ENCODE measurements at places on chromosomes 7 and 10.
A peak's percentile ranks its signal among the peaks of the same experiment; 100 is the strongest.

DNA sequence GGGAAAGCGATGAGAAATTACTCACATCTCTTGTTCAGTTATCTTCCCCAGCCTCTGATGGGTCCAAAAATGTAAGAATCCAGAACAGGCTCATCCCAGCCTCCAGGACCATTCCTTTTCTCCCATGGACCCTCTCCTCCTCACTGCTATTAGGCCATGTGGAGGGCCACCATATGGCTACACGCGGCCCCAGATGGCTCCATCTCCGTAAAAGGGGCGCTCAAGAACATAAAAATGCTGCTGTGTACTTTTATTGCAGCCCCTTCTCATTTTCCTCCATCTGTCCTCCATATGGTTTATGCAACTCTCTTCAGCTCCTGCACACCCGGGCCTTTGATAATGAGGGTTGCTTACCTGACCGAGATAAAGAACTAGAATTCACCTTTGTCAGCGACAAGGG is 166.2 kb downstream of the RAPGEF5 start:
- DNase-seq = no peak

GRCh38 chr10:6102128-6102527 is 13.3 kb downstream of the RBM17 start:
- no peak for DNase-seq

DNA sequence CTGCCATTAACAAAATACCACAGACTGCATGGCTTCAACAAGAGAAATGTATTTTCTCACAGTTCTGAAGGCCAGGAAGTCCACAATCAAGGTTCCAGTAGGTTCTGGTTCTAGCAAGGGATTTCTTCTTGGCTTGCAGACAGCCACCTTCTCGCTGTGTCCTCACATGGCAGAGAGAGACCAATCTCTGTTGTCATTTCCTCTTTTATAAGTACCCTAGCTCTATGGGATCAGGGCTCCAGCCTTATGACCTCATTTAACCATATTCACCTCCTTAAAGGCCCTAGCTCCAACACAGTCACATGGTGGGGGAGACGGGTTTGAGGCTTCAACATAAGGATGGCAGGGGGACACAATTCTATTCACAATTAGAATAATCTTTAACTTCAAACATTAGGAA is 23.6 kb downstream of the ABI1 start:
- DNase-seq = no peak

DNA sequence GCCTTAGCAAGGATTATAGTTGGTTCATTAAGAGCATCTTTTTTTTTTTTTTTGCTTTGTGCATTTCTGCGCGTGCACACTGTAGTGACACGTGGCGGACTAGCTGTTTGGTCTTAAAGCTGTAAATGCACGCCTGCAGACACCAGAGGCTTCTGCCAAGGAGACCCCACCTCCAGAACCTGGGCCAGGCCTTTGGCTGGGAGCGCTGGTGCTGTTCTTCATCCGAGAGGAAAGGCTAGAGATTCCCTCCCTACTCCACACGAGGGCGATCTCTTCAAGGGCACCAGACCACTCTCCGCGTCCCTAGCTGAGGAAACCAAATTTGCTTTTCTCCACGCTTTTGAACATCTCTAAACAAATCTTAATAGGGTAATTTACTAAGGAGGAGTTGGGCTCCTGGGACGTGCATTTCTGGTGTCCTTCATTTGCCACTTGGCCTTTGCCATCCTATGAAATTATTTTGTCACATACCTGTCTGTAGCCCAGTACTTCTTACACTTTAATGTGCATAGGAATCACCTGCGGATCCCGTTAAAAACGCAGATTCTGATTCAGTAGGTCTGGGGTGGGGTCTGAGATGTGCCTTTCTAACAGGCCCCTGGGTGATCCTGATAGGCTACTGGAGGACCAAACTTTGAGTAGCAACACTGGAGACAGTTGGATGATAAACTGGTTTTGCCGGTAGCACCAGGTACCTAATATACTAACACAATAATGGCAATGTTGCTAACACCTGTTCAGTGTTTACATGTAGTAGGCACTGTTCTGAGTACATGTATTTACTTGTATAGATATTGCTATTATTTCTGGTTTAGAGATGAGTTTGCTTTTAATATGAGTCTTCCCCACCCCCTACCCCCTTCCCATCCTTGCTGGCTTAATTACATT is 1.3 kb upstream of the SLC26A5 start:
- no peak for DNase-seq

GRCh38 chr7:12431886-12432556 is 28.4 kb upstream of the VWDE start:
- no peak for DNase-seq

DNA sequence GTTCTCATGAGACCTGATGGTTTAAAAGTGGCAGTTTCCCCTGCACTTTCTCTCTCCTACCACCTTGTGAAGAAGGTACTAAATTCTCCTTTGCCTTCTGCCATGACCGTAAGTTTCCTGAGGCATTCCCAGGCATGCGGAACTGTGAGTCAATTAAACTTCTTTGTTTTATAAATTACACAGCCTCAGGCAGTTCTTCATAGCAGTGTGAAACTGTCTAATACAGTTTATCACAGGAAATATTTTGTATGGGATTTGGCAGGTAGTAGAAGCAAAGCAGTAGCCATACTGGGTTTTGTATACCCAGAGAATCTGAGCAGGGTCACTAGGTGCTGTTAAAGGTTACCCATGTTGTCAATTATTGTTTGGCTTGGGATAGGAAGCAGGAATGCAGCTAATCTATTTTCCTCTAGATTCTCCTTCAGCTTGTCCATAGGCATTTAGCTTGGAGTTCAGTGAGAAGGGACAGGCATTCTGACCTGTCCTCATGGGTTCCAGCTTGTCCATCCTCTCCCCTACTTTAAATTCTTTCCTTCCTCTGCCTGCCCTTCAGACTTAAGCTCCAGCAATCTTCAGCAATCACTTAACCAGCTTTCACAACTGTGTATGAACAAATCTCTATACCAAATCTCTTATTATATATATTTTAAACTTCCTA is 186.7 kb downstream of the PCLO start:
- DNase-seq = no peak

GRCh38 chr7:131293018-131293417 is 34.7 kb upstream of the MKLN1 start:
- no peak for DNase-seq

- no peak for DNase-seq
Measured at GRCh38 chr10:31918671-31919409, 9.8 kb downstream of the ARHGAP12 start.

GRCh38 chr7:37040330-37040729 is 316.0 kb upstream of the AOAH start:
- no peak for DNase-seq

DNA sequence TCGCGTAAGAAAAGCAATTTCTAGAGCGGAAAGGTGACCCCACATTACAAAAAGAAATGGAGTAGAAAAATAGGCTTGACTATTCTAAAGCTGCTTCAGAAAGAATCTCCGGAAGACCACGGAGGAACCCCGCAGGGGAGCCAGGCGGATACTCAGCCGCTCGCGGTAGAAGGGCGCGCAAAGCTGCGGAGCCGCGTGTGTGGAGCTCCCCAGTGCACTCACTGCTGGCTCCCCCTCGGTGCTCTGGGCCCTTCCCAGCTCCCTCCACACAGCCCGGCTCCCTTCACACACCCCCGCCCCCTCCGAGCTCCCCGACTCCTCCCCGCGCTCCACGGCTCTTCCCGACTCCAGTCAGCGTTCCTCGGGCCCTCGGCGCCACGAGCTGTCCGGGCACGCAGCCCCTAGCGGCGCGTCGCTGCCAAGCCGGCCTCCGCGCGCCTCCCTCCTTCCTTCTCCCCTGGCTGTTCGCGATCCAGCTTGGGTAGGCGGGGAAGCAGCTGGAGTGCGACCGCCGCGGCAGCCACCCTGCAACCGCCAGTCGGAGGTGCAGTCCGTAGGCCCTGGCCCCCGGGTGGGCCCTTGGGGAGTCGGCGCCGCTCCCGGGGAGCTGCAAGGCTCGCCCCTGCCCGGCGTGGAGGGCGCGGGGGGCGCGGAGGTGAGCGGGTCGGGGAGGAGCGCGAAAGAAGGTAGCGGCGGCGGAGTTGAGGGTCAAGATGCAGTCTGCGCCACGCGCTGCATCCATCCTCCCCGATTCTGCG is at the start of gene STEAP2:
TSS of gene STEAP2 (plus strand) at position 350 of the 758 bp plus-strand sequence. CDS start 13,343 bp downstream, outside the sequence.
- no peak for DNase-seq

GRCh38 chr10:14653271-14654161 is 121.2 kb downstream of the FAM107B start:
- DNase-seq = no peak

- peak; percentile 25 for DNase-seq
Measured at GRCh38 chr7:77799078-77799964, 748 bp downstream of the PHTF2 start.

GRCh38 chr7:96640054-96640453 is 69.6 kb downstream of the SEM1 start:
- no peak for DNase-seq

DNA sequence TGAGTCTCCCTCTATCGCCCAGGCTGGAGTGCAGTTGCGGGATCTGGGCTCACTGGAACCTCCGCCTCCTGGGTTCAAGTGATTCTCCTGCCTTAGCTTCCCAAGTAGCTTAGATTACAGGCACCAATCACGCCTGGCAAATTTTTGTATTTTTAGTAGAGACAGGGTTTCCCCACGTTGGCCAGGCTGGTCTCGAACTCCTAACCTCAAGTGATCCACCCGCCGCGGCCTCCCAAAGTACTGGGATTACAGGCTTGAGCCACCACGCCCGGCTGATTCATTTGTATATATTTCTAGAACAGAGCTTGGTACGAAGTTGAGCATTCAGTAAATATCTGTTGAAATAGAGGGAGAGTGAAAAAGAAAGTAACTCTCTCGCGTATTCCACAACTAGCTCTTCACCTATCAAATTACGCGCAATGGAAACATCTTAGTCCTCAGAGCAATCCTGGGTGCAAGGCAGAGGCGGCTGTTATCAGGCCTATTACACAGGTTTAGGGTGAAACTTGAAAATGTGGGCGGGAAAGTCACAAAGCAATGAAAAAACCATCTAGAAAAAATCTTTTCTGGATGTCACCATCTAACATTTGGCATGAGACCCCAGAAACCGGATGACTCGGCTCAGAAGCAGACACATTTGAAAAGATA is 707 bp upstream of the GHITM start:
- DNase-seq = no peak

- no peak for DNase-seq
Measured at GRCh38 chr7:96663457-96663856, 46.2 kb downstream of the SEM1 start.

- DNase-seq = no peak
Measured at GRCh38 chr10:18202680-18203460, 62.6 kb downstream of the CACNB2 start.

GRCh38 chr7:95546647-95547046 is 49.7 kb downstream of the PDK4 start:
- no peak for DNase-seq

- DNase-seq = no peak
Measured at GRCh38 chr10:22690158-22690557, 24.2 kb downstream of the PIP4K2A start.

DNA sequence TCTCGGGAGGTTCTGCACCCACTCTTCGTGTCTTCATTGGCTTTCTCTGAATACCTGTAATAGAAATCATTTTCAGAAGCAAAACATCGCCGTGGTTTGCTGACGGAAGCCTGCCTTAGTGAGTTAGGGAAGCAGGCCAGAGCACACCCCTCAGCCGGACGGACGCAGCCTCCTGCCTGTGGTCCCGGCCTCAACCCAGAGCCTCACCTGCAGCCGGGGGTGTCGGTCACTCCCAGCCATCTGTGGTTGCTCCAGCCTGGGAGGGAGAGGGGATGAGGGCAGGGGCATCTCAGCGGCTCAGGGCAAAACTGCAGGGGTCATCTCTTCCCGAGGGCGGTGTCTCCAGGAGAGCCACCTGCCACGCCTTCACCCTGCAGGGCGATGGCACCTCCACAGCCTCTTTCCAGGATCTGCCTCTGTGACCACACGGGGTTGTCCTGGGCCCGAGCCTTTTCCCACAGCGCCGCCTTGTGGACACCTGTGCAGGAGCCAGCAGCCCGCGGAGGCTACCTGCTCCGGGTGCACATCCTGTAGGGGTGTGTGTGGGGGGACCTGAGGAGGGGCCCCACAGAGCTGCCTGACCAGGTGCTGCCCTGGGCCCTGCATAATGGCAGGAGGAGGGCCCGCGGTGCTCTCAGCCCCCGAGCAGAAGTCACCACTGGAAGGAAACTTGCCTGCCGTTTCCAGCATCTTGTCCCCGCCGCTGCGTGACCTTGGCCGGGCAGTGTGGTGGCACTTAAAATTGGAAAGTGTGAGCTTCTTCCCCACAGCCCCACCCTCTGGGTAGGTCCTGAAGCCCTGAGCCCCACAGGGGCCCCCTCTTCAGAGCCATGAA is 21.6 kb upstream of the AP5Z1 start:
- DNase-seq = peak; percentile 72

DNA sequence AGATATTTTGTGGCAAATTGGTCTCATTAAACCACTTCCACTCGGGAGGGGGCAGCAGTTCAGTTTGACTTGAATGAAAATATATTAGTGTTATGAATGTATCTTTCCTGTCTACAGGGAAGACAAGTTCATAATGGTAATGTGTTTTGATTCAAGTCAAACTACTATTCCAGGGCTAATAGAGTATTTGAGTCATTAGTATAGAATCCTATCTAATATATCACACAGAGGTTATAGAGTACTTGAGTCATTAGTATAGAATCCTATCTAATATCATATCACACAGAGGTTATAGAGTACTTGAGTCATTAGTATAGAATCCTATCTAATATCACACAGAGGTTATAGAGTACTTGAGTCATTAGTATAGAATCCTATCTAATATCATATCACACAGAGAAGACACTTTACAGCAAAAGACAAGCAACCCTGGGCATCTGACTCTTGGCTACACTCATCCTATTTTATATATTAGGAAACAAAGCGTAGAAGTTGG is 199.7 kb upstream of the MAGI2 start:
- no peak for DNase-seq

DNA sequence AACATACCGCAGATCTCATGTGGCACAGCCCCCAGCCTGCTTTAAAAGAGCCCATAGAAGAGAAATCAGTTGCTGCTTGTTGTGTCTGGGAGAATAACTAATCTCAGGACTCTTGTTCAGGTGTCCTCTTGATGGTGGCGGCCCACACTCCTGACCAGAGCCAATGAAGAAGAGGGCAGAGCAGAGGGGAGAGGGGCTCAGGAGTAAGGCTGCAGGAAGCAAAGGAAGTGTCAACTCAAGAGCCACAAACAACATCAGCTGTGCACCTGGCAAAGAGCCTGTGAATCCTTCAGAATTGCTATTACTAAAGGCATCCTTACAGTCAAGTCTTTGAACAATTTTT is 59.8 kb upstream of the PTN start:
- no peak for DNase-seq

- no peak for DNase-seq
Measured at GRCh38 chr10:110792476-110793125, 79.1 kb upstream of the PDCD4 start.

- no peak for DNase-seq
Measured at GRCh38 chr10:129790715-129791446, 173.2 kb downstream of the EBF3 start.

- DNase-seq = no peak
Measured at GRCh38 chr10:116686632-116687031, 55.7 kb downstream of the HSPA12A start.

Data from T-cell (primary cell).